ENCODE measurements at places on chromosomes 2 and 18.

GRCh38 chr2:15042801-15043217 is 410.3 kb downstream of the LRATD1 start:
- no peak for DNase-seq

- no peak for DNase-seq
Observed at GRCh38 chr18:46163091-46163490, 58.9 kb downstream of the HAUS1 start.

GRCh38 chr2:148545390-148546256 is 98.9 kb upstream of the EPC2 start:
- no peak for DNase-seq

DNA sequence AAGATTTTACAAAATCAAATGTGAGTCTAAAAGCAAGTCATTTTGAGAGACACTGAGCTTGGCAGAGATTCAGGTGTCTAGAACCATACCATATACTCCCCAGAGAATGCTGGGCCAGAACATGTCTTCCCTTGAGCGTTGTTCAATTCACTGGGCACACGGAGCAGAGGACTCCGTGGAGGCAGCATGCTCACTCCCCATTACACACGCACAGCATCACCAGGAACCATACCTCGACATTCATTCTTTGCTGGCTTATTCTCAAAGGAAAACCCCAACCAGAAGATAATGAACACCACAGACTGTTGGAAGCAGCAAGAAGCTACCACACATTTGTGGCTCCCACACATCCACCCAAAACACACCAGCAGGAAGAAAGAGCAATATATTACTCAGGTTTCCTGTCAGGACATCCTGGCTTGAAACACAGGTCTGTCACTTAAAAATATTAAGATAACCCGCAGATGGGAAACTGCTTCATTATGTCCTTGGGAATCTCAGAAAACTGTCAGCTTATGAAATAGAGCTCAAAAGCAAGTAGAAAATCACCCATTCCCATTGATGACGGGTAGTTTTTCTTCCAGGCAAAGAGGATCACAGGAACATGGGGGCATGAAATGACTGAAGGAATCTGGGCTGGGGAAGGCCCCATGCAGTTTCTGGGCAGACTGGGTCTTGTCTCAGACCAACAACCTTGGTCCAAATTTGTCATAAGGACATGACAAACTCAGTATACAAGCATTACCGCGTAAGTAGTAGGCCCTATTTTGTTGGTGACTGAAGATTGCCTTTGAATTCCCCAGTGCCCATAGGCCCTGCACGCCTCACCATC is 46.4 kb downstream of the PCBP1 start:
- no peak for DNase-seq

DNA sequence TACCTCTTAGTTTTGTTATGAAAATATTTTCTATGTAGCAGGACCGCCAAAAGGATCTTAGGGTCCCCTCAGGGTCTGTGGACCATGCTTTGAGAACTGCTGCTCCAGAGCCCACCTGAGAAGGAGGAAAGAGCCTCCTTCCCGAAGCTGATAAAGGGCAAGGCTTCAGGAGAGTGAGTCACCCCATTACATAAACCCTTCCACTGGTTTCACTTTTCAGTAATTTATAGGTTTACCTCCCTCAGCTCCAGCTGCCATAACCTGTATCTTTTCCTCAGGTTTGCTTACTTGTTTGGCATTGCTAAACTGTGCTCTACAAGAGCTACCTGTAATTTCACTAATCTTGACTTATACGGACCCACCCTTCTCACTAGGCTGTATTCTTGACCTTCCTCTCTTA is 6.6 kb downstream of the TTLL4 start:
- no peak for DNase-seq

DNA sequence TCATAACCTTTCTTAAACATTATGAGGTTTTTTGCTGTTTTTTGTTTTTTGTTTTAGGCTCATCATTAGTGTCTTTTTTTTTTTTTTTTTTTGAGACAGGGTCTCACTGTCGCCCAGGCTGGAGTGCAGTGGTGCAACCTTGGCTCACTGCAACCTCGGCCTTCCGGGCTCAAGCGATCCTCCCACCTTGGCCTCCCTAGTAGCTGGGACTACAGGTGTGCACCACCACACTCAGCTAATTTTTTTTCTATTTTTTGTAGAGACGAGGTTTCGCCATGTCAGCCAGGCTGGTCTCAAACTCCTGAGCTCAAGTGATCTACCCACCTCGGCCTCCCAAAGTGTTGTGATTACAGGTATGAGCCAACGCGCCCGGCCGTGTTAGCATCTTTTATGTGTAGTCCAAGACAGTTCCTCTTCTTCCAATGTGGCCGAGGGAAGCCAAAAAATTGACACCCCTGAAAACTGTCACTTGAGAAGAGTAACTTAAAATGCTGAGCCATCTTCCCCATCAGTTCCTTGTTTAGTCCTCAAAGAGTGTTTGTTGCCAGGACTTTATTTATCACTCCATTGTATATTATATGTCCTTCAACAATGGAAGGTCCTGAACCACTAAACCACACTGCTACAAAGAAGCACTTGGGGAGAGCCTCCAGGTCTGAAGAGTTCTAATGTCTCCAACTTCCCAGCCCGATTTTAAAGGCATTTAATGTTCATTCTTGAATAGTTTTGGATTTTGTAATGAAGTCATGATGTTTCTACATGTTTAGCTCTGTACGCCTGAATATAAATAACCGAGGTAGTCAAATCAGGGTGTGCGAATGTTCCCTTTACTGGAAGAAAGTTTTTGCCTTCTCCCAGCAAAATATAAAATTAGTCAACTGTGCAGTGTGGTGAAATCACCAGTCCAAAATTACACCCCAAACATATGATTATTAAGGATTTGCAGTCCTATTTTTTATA is 26.4 kb downstream of the ZNF516 start:
- DNase-seq, result no peak

- DNase-seq, result no peak
Observed at GRCh38 chr2:65654496-65654895, 222.1 kb upstream of the SPRED2 start.

- no peak for DNase-seq
Observed at GRCh38 chr2:237549643-237550415, 16.5 kb upstream of the PRLH start.
